Esophagus muscularis mucosa (tissue), 4 donors: ENCODE measurements at places on chromosomes 2 and 18. TPM values are rescaled to one million over a fixed set of nuclear protein-coding genes. Genes with fewer than 3 reads are reported as not detected.
A peak's percentile ranks its signal among the peaks of the same experiment; 100 is the strongest.

GRCh38 chr2:120455390-120455789, 109.5 kb downstream of the INHBB start:
- H3K36me3 ChIP-seq = no peaks in the 10 kb centered on the region
- H3K4me3 ChIP-seq = no peak overlapping the region
- H3K27me3 ChIP-seq = no peaks in the 10 kb centered on the region
- no peak for DNase-seq
- H3K4me1 ChIP-seq = no peaks in the 10 kb centered on the region

GRCh38 chr2:238361877-238362276, 41.6 kb downstream of the TRAF3IP1 start:
- H3K27ac ChIP-seq = no peak overlapping the region
- H3K4me1 ChIP-seq = peaks cover 6% of the 10 kb centered on the region
- DNase-seq = no peak
- H3K27me3 ChIP-seq = no peaks in the 10 kb centered on the region
- H3K4me3 ChIP-seq = no peak overlapping the region

GRCh38 chr2:96916646-96917543, 47.0 kb upstream of the SEMA4C start:
- H3K36me3 ChIP-seq = no peaks in the 10 kb centered on the region
- H3K4me3 ChIP-seq = no peak overlapping the region
- peak overlapping the region; percentile 38 for H3K27ac ChIP-seq
- no peaks in the 10 kb centered on the region for H3K27me3 ChIP-seq
- H3K4me1 ChIP-seq = peaks cover 33% of the 10 kb centered on the region
- DNase-seq = no peak

GRCh38 chr18:37852464-37852863, 286.9 kb upstream of the CELF4 start:
- DNase-seq = peak; percentile 57
- no peak overlapping the region for H3K27ac ChIP-seq
- H3K36me3 ChIP-seq = no peaks in the 10 kb centered on the region
- H3K4me1 ChIP-seq = no peaks in the 10 kb centered on the region

DNA sequence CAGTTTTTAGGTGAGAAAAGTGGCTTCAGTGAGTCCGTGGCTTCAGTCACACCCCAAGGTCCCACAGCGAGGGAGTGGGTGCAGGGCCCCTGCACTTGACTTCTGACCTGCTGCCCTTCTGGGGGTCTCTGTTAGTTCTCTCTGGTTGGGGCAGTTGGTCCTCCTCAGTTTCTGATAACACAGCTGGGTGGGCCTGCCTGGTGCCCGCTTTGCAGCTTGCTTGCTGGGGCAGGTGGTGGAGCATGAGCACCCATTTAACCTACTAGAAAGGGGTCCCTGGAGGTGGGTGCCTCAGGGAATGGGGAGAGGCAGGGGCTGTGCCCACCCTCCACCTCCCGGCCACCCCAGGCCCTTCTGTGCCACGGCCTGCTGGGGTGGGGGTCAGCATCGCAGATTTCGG, 83.2 kb downstream of the ASB1 start:
- H3K4me1 ChIP-seq = no peaks in the 10 kb centered on the region
- DNase-seq = no peak
- H3K27ac ChIP-seq = no peak overlapping the region
- H3K27me3 ChIP-seq = no peaks in the 10 kb centered on the region
- no peak overlapping the region for H3K4me3 ChIP-seq

The DUSP11 gene
- total RNA-seq = 20.3 TPM

DNA sequence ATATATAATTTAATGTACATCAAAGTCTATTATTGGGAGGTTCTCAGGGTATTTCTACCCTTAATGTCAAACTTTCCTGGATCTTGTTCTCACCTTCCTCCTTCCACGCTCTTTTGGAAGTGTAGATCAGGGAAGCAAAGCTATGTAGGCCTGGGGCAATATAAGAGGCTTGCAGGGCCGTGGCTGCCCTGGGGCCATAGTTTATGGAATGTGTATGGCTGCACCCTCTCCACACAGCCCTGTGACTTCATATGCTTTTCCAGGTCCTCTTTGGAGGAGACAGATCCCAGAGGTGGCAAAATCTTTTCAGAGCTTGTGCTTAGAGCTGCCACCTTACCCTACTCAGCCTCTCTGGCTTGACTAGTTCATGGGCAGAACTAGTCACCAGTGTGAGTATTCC, 82.9 kb downstream of the PLB1 start:
- H3K36me3 ChIP-seq = no peaks in the 10 kb centered on the region
- H3K27ac ChIP-seq = no peak overlapping the region
- peaks cover 5% of the 10 kb centered on the region for H3K4me1 ChIP-seq
- no peak overlapping the region for H3K4me3 ChIP-seq

DNA sequence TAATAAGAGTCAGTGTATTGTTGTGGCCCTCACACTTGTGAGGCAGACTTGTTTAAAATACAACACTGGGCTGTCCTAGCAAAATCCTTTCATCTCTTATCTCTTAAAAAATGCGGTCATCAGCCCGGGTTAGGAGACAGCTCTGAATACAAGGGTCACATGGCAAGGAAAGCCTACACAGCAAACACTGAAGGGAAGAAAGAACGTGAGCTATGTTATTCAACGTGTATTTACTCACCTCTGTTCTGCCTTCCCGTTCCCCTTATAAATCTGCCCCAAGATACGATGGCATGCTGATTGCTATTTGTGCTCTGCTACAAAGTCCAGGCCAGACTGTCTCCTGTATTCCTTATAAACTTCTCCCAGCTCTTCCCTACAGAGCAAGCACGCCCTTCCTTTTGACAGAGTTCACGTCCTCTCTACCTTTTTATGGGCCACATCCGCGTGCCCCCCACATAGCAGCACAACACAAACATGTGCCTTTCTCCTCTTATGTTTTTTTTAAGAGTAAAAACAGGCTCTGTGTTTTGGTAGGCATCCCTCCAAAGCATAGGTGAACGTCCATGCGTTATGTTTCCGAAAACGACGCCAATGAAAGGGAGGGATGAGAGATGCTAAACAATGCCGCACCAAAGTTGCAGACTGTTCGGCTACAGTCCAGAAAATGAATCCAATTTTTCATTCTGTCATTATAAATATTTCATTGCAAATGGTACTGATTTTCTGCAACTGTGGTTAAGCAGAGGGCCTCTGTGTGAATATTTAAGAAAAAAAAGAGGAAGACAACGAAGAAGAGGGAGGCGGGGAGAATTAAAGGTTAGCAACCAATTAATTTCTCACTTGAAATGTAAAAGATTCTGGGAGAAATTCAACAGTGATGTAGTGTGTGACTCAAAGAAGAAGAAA, 274.7 kb downstream of the ZNF521 start:
- peaks cover 4% of the 10 kb centered on the region for H3K36me3 ChIP-seq
- H3K4me3 ChIP-seq = no peak overlapping the region
- H3K27me3 ChIP-seq = peaks cover 15% of the 10 kb centered on the region
- H3K27ac ChIP-seq = no peak overlapping the region
- H3K4me1 ChIP-seq = no peaks in the 10 kb centered on the region

The ZAP70 gene
- 1.6 TPM for total RNA-seq

- no peak for DNase-seq
- no peak overlapping the region for H3K27ac ChIP-seq
- H3K27me3 ChIP-seq = no peaks in the 10 kb centered on the region
Observed at GRCh38 chr2:39497082-39497801, 60.2 kb upstream of the MAP4K3 start.

DNA sequence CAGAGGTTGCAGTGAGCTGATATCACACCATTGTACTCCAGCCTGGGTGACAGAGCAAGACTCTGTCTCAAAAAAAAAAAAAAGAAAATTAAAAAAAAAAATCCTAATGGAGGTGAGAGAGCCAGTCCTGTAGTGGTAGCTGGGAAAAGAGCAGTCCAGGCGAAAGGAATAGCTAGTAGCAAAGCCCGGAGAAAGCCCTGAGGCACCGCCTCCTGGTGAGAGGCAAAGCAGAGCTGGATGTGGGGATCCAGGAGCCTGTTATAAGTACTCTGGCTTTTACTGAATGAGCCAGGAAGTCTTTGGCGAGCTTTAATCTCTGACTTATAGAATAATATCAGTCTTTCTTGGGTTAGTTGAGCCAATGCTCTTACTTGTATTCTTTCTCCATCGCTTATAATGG, 6.6 kb upstream of the KLHL23 start:
- H3K36me3 ChIP-seq = no peaks in the 10 kb centered on the region
- DNase-seq = no peak
- no peaks in the 10 kb centered on the region for H3K27me3 ChIP-seq
- no peaks in the 10 kb centered on the region for H3K4me1 ChIP-seq

- no peaks in the 10 kb centered on the region for H3K27me3 ChIP-seq
- H3K36me3 ChIP-seq = no peaks in the 10 kb centered on the region
Observed at GRCh38 chr2:134417968-134418582, 164.2 kb downstream of the MGAT5 start.

DNA sequence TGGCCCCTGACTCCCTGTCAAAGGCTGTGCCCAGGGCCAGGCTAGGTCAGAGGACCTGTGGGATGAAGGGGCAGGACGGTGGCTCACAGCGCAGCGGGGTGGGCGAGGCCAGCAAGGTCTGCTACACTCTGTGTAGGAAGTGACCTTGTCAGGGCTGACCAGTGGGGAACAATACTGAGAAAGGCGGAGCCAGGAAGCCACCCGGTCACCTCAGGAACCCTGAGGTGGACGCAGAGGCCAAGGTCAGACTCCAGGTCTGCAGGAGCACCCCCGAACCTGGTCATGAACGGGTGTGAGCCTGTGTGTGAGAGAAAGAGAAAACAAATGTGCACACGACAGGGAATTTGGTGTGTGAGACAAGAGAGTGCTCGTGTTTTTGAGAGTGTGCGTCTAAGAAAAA, 72.3 kb downstream of the SMAD7 start:
- H3K27me3 ChIP-seq = no peaks in the 10 kb centered on the region
- H3K4me3 ChIP-seq = no peak overlapping the region
- peaks cover 4% of the 10 kb centered on the region for H3K4me1 ChIP-seq
- no peaks in the 10 kb centered on the region for H3K36me3 ChIP-seq
- no peak for DNase-seq

- H3K4me3 ChIP-seq = no peak overlapping the region
- no peak overlapping the region for H3K27ac ChIP-seq
- H3K4me1 ChIP-seq = no peaks in the 10 kb centered on the region
- no peak for DNase-seq
- H3K36me3 ChIP-seq = no peaks in the 10 kb centered on the region
Observed at GRCh38 chr18:13173578-13174145, 44.9 kb upstream of the LDLRAD4 start.

The INPP5D gene
- total RNA-seq = 12.2 TPM

DNA sequence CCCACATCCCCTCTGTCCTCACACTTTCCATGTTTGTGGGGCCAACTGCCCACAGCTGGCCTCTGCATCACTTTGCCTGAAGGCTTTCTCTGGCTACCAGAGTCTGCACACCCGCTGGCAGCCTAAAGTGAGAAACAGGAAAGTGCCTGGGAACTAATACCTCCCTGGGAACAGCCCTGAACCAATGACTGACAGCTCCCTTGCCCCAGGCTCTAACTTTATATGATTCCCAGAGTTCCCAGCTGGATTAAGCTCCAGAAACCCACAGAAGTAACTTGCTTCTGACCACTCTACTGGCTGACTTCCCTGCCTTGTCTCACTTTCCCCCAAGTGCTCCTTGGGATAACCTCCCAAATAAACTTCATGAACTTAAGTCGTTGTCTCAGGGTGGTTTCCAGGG, 159.6 kb upstream of the LMAN1 start:
- H3K27me3 ChIP-seq = no peaks in the 10 kb centered on the region
- DNase-seq = no peak
- no peak overlapping the region for H3K4me3 ChIP-seq
- no peaks in the 10 kb centered on the region for H3K36me3 ChIP-seq

DNA sequence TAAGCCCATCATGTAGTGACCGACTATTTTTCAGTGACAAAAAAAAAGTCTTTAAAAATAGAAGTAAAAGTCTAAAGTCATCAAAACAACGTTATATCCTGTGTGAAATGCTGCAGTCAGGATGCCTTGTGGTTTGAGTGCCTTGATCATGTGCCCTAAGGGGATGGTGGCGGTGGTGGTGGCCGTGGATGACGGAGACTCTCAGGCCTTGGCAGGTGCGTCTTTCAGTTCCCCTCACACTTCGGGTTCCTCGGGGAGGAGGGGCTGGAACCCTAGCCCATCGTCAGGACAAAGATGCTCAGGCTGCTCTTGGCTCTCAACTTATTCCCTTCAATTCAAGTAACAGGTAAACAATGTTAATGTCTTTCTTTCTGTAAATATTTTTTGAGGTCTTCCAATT, at the start of gene CD28:
TSS of gene CD28 (plus strand) at position 237 of the 400 bp plus-strand sequence. CDS start at position 295, 58 bp downstream.
- H3K27me3 ChIP-seq = no peaks in the 10 kb centered on the region
- DNase-seq = no peak
- no peaks in the 10 kb centered on the region for H3K4me1 ChIP-seq
- no peak within 1 kb of the TSS for H3K4me3 ChIP-seq

DNA sequence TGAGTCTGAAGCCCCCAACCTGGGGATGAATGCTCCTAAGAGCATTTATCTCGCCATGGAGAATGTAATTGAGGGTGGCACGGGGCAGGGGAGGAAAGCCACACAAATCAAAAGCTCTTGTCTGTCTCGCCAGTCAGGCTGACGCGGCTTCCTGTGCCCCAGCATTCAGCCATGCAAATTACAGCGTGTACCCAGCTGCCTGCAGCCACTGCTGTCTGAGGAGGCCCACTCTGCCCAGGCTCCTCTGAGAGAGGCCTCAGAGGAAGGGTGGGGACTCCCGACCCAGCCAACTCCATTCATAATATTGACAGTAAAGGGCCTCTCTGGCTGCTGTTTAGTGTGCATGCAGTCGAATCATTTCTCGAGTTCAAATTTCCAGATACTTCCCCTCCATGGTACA, 22.0 kb downstream of the SMAD7 start:
- H3K4me1 ChIP-seq = peaks cover 100% of the 10 kb centered on the region
- H3K27me3 ChIP-seq = no peaks in the 10 kb centered on the region
- H3K4me3 ChIP-seq = peak overlapping the region; percentile 30
- no peaks in the 10 kb centered on the region for H3K36me3 ChIP-seq

DNA sequence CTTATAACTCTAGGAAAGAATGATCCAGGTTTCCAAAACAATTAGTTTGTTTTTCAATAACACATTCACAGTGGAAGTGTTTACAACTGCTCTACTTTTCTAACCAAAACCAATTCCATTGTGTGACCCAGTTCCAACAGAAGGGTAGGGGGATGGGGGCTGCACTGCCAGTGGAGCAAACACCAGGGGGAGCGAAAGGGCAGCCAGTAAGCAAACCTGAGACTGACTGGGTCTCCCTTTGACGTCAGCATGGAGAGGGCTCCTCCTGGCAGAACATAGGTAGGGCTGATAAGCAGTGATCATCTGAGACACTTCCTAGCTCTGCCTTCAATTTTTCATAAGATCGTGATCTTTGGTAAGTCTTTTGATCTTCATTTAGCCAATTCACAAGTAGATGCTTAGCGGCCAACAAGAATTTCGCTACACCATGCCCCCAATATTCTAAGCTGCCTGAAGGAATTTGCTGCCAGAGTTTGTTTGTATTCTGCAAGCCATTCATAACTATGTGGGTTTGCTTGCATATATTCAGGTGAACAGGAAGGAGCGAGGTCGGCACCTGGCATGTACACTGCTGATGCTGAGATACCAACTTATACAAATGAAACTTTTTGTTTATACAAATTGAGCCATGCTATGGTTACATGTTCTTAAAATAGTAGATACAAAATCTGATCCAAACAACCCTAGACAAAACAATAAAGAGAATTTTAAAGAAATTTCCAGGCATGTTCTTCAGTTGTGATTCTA, 45.9 kb downstream of the ST6GAL2 start:
- H3K27ac ChIP-seq = no peak overlapping the region
- H3K36me3 ChIP-seq = no peaks in the 10 kb centered on the region
- DNase-seq = peak; percentile 78
- no peak overlapping the region for H3K4me3 ChIP-seq
- H3K27me3 ChIP-seq = no peaks in the 10 kb centered on the region

- no peaks in the 10 kb centered on the region for H3K36me3 ChIP-seq
- no peak for DNase-seq
- no peaks in the 10 kb centered on the region for H3K4me1 ChIP-seq
- no peak overlapping the region for H3K27ac ChIP-seq
- no peaks in the 10 kb centered on the region for H3K27me3 ChIP-seq
- no peak overlapping the region for H3K4me3 ChIP-seq
Observed at GRCh38 chr2:172953411-172953810, 122.2 kb upstream of the MAP3K20 start.

The CD226 gene
- 2.7 TPM for total RNA-seq
